ENCODE measurements at places on chromosomes 5 and 9. TPM values are rescaled to one million over a fixed set of nuclear protein-coding genes. Genes with fewer than 3 reads are reported as not detected.

The ARL14EPL gene
- polyA plus RNA-seq: 0.10 TPM

The PCDHB8 gene
- polyA plus RNA-seq: 2.1 TPM

The LCP2 gene
- 7.4 TPM for polyA plus RNA-seq

The ZNF883 gene
- polyA plus RNA-seq: 3.7 TPM

The SRD5A1 gene
- polyA plus RNA-seq: 13.7 TPM
